Liver (tissue), 10 donors: ENCODE measurements at places on chromosomes 2 and 18. TPM values are rescaled to one million over a fixed set of nuclear protein-coding genes. Genes with fewer than 3 reads are reported as not detected.

The BBS5 gene
- polyA plus RNA-seq: 1.7 TPM

The COLEC12 gene
- 0.03 TPM for polyA plus RNA-seq

The CELF4 gene
- polyA plus RNA-seq: 0.21 TPM

The SGPP2 gene
- 0.16 TPM for polyA plus RNA-seq

The FBXO15 gene
- polyA plus RNA-seq: 0.23 TPM
